ENCODE measurements at places on chromosomes 3 and 15. TPM values are rescaled to one million over a fixed set of nuclear protein-coding genes. Genes with fewer than 3 reads are reported as not detected.
A peak's percentile ranks its signal among the peaks of the same experiment; 100 is the strongest.

GRCh38 chr3:52374173-52374572, 58.1 kb downstream of the DNAH1 start:
- no peak for DNase-seq

DNA sequence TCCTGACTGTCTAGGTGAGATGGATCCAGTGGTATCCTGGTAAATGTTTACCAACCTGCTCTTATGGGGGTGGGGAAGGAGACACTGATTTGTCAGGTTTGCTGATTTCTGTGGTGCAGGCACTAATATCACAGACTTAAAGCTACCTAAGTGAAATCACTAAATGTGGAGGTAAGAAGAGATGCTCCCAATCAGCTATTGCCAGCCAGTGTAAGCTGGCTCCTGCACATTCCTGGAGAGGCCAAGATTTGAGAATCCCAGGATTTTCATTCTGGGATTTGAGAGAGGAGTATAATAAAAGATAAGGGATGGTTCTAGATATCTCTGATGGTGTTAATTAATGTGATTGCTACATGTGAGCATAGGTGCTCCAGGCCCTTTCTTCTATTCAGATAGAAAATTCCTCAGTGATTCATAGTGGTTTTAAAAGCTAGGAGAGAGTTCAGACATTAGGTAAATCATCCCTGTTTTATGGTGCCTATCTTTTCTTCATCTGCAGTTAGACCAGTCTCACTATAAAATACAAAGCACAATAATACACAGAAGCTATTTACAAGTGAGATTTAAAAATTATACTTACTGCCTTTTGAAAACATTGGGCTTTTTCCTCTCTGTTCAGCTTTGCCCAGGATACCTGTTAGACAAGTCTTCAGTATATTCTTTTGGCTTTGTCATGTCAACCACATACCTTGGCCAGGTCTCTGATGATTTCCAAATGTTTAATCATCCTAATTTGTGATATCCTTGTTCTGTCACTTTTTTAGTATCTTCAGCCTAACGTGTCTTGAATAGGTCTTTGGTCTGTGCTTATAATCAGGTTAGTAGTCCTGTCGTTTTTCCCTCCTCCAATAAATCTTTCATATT, 90.9 kb downstream of the MBNL1 start:
- no peak for DNase-seq

GRCh38 chr3:101824702-101825101, 24.6 kb upstream of the NFKBIZ start:
- no peak for DNase-seq

DNA sequence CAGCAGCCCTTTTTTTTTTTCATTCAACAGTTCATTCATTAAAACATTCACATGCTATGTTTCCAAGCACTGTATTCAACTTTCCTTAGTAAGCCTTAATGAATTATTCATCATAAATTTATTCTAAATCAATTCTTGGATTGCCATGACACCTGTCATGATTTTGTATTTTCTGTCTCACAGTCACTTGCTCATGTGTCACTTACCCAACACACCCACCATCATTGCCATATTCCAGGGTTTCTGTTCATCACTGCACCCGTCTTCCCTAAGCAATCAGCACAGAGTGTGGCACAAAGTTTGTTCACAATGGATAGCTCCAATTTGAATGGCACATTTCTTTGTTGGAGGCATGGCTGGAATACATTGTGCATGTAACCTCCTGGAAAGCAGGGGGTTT, 27.2 kb downstream of the CPNE4 start:
- DNase-seq: no peak

DNA sequence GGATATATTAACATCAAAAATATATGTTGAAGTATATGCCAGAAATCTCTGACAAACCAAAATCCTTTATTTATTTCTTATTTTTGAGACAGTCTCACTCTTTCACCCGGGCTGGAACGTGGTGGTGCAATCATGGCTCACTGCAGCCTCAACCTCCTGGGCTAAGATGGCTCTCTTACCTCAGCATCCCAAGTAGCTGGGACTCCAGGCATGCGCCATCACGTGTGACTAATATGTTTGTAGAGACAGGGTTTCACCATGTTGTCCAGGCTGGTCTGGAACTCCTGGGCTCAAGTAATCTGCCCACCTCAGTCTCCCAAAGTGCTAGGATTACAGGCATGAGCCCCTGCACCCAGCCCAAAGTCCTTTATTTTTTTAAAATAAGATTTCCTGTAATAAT, 11.9 kb downstream of the FAIM start:
- DNase-seq: no peak

- DNase-seq: no peak
Observed at GRCh38 chr3:74515451-74515850, 99.0 kb downstream of the CNTN3 start.

DNA sequence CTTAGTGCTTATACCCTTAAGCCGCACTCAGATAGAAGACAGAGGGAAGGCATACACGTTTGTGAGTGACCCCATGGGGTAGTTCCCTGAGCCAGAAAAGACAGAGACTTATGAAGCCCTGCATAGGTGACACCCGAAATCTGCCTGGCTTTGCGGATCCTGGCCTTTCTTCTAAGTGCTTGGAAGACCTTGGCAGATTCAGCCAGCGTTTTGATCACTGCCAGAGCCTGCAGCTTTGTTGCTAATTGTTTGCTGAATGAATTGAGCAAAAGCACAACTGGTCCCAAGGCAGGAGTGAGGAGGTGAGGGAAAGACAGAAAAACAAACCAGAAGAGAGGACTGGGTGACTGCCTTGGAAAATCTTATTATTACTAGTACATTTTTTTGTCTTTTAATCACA, 168.3 kb upstream of the ICE2 start:
- DNase-seq: no peak

DNA sequence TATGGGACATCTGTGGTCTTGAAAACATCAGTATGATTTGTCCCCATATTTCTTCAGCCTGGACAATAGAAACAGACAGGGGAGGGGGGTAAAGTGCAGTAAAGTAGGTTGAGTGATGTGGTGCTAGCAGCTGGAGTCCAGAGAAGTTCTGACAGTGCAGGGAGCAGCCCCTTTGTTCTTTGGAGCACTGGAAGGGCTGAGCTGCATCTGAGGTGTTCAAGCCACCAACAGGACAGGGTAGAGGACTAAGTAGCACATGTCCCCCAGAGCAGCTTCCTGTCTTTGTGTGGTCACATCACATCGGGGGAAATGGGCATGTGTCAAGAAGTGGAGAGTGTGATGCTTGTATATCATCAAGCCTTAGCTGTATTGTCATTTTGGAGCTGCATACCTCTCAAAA, 12.1 kb downstream of the MRPS22 start:
- no peak for DNase-seq

GRCh38 chr3:140922634-140923033, 19.0 kb upstream of the SLC25A36 start:
- peak; percentile 19 for DNase-seq

GRCh38 chr3:199835-200234, 3.3 kb downstream of the CHL1 start:
- DNase-seq: no peak

- no peak for DNase-seq
Observed at GRCh38 chr3:54353946-54354345, 231.6 kb downstream of the CACNA2D3 start.

DNA sequence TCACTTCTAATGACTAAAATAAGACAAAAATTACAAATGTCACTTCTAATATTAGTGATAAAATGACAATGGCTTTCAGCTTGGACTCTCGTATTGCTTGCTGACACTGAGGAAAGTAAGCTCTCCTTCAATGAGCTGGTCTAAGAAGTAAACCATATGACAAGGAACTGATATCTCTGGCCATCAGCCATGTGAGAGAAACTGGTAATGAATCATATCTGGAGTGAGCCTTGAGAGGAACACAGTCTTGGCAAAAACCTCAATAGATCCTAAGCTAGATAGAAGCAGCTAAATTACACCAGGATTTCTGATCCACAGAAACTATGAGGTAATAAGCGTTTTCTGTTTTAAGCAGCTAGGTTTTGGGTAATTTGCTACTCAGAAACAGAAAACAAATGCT, 1575.1 kb downstream of the OTOL1 start:
- no peak for DNase-seq

DNA sequence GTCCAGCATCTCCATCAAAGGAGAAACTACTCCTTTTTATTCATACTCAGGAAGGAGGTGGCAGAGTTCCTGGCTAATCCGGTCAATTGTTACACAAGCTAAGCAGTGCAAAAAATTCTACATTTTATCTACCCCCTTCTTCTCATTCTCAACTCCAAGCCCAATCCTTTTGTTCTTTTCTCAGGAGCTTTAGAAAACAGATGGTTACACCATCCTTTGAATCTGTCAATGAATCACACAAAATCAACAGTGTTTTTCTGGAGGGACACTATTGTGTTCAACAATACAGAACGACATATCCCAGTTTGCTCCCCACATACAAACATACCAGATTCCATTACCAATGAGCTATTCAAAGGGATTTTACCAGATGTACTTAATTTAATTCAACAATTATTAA, 362.1 kb downstream of the MAGI1 start:
- no peak for DNase-seq

DNA sequence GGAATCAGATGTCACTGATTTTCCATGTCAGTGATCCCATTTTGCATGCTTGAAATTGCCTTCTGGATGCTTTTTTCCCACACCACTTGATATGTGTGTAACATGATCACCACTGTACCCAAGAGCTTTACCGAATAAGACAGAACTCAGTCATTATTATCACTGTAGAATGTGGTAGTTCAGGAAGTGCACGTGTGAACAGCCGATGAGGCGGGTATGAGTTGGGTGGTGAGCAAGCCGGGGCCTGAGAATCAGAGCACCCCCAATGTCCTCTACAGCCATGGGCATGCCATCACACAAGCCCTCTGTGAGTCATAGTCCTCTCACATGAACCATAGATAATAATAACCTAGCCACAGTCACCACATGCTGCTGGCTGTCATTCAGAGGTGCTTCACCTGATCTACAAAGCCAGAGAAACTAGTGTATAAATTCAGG, 470.8 kb downstream of the SOX2 start:
- DNase-seq: no peak

GRCh38 chr3:77835921-77836320, 796.0 kb downstream of the ROBO2 start:
- no peak for DNase-seq

- no peak for DNase-seq
Observed at GRCh38 chr15:71939981-71940588, 129.7 kb downstream of the NR2E3 start.

GRCh38 chr15:70203981-70204560, 106.4 kb upstream of the TLE3 start:
- DNase-seq: no peak

DNA sequence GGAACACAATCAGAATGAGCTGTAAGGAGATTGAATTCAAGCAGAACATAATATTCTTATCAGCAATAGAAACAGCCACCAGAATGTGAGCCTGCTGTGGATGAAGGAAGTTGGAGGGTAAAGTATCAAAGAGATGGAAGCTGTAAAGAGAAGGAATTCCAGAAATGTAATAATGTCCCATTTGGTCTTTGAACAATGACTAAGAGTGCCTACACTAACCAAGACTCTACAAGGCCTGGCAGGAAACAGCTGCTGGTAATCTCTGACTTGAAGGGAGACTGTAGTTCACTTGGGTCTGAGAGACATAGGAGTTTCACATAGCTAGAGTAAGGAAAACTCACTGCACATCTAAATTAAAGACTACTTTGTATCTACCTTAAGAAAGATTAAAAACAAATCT, 1176.0 kb upstream of the ALCAM start:
- no peak for DNase-seq

- DNase-seq: peak; percentile 21
Observed at GRCh38 chr15:69808756-69809155, 289.0 kb downstream of the TLE3 start.

DNA sequence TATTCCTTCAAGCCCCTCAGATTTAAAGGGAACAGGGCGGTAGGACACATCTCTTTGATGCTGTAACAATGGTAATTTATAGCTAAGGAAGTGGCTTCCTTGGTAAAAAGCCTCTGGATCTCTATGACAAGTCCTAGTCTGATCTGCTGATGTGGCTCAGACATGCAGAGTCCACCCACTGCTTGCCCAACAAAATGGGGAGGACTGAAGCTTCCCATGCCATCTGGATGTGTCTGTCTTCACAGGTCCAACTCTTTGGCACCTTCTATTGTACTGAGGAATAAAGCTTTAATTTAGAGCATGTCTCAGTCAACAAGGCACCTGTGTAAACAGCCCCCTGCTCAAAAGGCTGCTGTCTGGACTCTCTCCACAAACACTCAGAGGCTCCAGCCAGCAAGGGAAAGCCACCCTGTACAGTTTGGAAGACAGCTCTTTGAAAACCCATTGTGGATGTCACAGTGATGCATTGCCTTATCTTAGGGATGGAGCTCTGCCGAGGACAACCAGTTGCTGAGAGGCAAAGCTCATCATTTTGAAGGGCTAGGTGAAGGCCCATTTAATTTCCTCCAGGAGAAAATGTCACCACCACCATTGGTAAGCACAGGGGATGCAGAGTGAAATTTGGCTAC, 348.6 kb upstream of the GRM7 start:
- DNase-seq: no peak

- no peak for DNase-seq
Observed at GRCh38 chr15:79003301-79003700, 58.5 kb upstream of the CTSH start.

GRCh38 chr3:138549179-138549977, 44.7 kb downstream of the CEP70 start:
- no peak for DNase-seq

GRCh38 chr3:65811086-65811761, 227.5 kb downstream of the MAGI1 start:
- DNase-seq: no peak

Gene MCTP2
- not detected for polyA plus RNA-seq

Gene GP5
- not detected for polyA plus RNA-seq

Gene ARPP21
- polyA plus RNA-seq: not detected

Gene PEX5L
- 0.06 TPM for polyA plus RNA-seq

Gene TRIM59
- 12.1 TPM for polyA plus RNA-seq

Gene MST1R
- 6.0 TPM for polyA plus RNA-seq

Gene GABRA5
- 79.8 TPM for polyA plus RNA-seq

Gene C3orf85
- not detected for polyA plus RNA-seq

Gene HIGD2B
- not detected for polyA plus RNA-seq

Gene GLDN
- polyA plus RNA-seq: not detected

Gene CHRD
- polyA plus RNA-seq: 0.13 TPM

Gene HEMK1
- 4.3 TPM for polyA plus RNA-seq

Gene SELENOS
- 97.9 TPM for polyA plus RNA-seq

Gene ARID3B
- 2.1 TPM for polyA plus RNA-seq

Gene ATP13A4
- polyA plus RNA-seq: 0.05 TPM

Gene EXD1
- 0.34 TPM for polyA plus RNA-seq
